ENCODE measurements at places on chromosomes 3 and 15.

GRCh38 chr3:171772427-171773056 lies 37.7 kb downstream of the PLD1 start:
- no peak for DNase-seq

GRCh38 chr3:186287711-186288110 lies 74.3 kb downstream of the DGKG start:
- no peak for DNase-seq

DNA sequence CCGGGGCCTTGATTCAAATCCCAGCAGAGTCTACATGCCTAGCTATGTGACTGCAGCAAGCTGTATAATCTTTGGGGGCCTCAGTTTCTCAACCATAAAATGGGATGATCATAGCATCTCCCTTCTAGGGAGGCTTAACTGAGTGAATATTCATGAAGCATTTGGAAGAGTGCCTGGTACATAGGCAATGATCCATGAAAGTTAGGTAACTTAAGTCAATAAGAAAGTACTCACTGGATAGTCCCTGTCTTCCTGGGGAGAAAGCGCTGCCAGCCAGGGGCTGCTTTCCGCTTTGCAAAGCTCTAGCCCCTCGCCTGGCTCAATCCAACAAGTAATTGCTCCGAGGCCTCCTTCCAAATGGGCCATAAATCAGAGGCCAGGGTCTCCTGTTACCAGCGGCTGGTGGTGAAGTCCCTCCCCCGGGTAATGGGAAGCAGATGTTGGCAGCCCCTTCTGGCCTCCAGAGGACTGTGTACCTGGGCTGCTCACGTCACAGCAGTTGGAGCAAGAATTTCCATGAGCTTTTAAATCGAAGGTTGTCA lies 521.9 kb upstream of the PROK2 start:
- DNase-seq = no peak

- no peak for DNase-seq
These were observed 162.0 kb downstream of the KLF13 start for GRCh38 chr15:31488437-31489204.

- no peak for DNase-seq
These were observed 18.7 kb upstream of the SKIL start for GRCh38 chr3:170338690-170339340.

DNA sequence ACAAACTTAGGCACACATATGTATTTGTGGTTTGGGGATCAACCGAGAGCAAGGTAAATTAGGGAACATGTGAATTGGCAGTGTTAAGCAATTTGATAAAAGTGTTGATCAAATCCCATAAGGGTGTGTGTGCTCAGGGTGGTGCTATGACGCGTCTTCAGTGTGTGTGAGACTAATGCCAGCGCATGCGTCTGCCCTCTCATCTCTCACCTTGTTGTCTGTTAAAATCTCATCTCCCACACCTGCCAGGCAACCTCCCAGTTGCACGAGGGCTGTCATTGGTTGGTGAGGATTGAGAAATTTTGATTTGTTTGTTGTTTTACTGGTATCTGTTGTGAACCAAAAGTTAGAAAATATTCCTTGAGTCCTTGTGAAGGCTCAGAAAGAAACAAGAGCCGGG lies 137.2 kb upstream of the ICE2 start:
- DNase-seq = no peak

DNA sequence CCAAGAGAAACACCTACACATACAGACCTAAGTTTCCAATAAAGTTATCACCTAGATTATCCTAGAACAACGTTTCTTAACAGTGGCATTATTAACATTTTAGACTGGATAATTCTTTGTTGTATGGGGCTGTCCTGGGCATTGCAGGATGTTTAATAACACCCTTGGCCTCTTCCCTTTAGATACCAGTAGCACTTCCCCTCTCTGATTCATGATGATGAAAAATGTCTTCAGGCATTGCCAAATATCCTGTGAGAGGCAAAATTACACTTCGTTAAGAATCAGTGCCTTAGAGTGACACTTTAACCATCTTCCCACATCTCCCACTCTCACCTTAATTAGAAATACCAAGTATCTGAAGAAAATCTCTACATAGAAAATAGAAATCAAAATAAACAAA lies 352.6 kb downstream of the CGGBP1 start:
- no peak for DNase-seq

GRCh38 chr3:136078421-136079364 lies 113.2 kb downstream of the PPP2R3A start:
- DNase-seq = no peak

- no peak for DNase-seq
These were observed 97.5 kb downstream of the CHL1 start for GRCh38 chr3:294096-294495.

- DNase-seq = no peak
These were observed 70.5 kb downstream of the GABRB3 start for GRCh38 chr15:26702381-26702780.

GRCh38 chr3:57227204-57227929 lies at the start of gene APPL1:
APPL1 (plus strand) TSS chr3:57227729; CDS start chr3:57227884, 155 bp downstream.
- DNase-seq = peak; percentile 80

- no peak for DNase-seq
These were observed 2.3 kb downstream of the CHP1 start for GRCh38 chr15:41233367-41233771.

GRCh38 chr3:9701006-9701405 lies 2.6 kb upstream of the CPNE9 start:
- no peak for DNase-seq

GRCh38 chr15:70503798-70504298 lies 259.5 kb downstream of the UACA start:
- DNase-seq = no peak

GRCh38 chr3:108513961-108514360 lies 3.6 kb upstream of the MYH15 start:
- DNase-seq = no peak

GRCh38 chr15:63519041-63519440 lies 14.6 kb downstream of the USP3 start:
- DNase-seq = no peak

DNA sequence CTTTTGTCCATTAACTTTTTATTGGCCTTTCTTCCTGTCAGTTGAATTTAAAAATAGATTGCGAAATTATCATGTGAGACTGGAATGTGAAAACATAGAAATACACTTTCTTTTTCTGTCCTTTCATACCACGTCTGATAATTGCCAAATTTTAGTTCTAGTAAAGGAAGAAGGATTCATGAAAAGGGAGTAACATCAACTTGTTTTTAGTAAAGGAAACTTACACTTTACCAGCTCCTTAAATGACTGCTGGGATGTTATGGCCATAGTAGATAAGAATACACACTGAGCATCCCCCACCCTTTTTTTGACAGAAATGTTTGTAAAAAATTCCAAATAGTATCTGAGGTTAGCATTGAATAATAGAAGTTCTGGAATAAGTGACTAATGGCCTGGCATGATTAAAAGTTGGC lies 137.9 kb downstream of the NEO1 start:
- no peak for DNase-seq

- no peak for DNase-seq
These were observed 287.0 kb downstream of the ZIC4 start for GRCh38 chr3:147119346-147119745.

- no peak for DNase-seq
These were observed 15.6 kb downstream of the LRRK1 start for GRCh38 chr15:100934726-100935125.

DNA sequence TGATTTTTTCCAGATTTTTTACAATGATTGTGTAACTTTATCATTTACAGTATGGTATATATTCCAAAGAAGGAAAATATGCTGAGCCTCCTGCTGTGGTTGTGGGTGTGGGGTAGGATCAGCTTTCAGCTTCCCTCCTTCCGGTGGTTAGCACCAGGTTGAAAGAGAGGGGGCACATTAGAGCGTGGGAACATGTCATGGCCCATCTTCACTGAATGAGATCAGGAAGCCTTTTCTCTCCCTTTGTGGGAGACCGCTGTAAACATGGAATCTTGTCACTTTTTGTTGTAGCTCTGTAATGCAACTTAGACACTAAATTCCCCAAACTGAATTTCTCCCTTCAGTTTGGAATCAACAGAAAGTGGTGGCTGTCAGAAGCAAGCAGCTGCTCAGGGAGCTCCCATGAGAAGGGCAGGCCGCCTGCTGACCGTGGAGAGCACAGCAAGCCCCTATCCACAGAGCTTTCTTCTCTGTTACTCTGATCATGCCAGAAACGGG lies 86.7 kb upstream of the LIMD1 start:
- no peak for DNase-seq

- no peak for DNase-seq
These were observed 13.3 kb downstream of the ATG7 start for GRCh38 chr3:11285471-11285870.

- DNase-seq = no peak
These were observed 89.5 kb downstream of the RAB11A start for GRCh38 chr15:65958835-65959234.

DNA sequence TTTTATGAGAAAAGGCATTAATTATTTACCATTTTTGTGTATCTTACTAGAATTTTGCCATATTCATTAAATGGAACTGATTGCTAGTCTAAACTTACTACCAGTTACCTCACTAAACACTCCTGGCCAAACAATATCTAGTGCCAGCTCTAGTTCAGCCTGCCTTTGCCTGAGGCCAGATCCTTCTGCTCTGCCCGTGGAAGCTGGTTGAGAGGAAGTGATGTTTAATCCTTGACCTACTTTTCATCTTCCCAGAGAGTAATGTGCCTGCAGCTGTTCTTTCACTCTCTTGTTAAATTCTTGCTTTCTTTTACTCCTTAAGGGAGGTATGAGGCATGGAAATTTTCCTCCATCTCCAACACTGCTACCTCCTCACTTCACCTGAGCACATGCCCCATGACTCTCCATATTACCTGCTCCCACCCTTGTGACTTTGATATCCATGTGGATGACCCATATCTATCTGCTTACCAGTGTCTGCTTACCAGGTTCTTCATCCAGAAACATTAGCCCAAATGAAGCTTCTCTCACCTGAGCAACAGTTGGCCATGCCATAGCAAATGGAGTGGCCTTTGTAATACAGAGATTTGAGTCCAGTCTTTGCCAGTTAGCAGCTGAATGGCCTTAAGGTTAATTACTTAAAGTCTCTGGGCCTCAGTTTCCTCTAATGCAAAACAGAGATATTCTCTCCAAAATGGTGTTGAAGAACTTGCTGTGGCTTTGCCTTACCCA lies 53.4 kb downstream of the UBE2E1 start:
- no peak for DNase-seq

DNA sequence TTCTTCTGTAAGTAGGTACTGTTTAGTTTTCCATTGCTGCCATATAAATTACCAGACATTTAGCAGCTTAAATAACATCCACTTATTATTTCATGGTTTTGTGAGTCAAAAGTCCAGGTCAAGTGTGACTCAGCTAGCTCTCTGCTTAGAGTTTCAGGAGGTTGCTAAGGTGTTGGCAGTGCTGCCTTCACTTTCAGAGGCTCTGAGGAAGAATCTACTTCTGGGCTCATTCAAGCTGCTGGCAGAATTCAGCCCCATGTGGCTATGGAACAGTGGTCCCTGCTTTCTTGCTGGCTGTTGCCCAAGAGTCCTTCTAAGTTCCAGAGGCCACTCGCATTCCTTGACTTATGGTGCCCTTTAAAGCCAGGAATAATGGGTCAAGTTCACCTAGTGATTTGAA lies 4.5 kb downstream of the CFAP44 start:
- DNase-seq = no peak

DNA sequence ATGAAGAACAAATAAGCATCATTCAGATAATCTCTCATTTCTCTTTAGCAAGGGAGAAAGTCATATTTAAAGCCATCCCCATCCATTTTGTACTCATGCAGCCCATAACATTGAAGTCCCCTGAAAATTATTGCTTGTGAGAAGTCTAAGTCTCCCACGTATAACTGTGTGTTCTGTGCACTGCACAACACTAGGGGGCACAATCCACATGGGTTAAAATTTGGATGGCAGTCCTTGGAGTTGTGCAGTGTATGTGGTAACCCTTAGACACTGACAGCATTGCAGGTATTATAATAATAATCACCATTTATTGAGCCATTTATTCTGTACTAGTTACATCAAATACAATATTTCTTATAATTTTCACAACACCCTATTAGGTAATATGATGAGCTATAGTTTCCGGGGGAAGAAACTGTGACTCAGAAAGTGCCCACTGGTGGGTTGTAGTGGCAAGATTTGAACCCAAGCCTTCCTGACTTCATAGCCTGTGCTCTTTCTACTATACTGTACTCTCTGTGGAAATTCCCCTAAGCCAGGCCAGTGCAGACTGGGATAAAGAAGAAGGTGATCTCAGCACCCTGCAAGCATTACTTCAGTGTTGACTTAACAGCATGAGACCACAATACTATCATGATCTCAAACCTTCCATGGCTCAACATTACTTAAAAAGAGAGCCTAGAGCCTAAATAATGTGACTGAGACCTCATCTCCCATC lies 15.7 kb downstream of the KCNAB1 start:
- no peak for DNase-seq

DNA sequence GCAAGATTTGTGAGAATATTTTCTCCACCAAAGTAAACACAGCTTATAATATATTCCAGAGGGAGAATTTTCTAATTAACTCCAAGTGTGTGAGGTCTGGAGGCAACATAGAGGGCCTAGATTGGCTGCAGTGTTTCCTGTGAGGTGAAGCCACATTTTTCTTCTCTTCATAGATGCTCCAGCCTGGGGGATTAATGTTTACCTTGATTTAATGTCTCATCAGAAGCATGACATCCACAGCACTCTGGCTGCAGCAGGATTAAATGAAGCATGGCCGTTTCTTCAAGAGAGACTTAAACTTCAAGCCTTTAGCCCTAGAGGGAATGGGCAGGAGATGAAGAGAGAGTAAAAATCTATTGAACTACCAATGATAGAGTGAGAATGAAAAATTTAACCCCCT lies 137.9 kb upstream of the ZBTB20 start:
- no peak for DNase-seq

DNA sequence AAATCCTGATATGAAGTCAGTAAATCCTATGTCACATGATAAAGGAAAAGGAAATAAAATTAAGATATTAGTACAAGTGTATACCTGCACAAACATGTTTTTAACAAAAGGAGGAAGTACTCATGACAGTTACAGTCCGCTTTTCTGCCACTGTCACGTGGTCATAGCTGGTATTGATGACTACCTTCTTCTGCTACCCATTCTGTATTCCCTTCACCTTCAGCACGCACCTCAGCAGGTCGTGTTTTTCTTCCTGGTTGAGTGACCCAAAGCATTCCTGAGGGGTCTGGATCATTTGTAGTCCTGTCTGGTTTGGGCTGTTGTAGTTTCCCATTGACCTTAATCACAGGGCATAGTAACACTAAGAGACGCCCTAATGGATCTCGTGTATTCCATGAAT lies 35.3 kb upstream of the P2RY12 start:
- DNase-seq = no peak

DNA sequence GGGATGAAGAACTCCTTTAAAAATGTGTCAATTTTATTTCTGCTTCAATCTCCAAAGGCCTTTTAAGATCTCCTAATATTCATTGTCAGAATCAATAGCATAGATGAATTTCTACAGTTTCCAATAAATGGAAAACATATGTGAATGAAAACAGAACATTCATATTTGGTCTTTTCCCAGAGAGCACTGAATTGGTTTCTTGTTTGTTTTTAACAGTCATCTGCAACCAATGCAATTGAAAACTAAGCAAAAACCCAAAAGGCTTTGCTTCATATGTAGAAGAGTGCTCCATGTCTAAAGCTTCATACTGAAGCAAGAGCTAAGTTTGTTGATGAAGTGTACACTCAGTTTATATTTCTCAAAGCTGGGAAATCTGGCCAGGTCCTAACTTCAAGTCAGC lies 426.5 kb upstream of the CDIN1 start:
- no peak for DNase-seq
